ENCODE measurements at places on chromosomes 2 and 18.
A peak's percentile ranks its signal among the peaks of the same experiment; 100 is the strongest.

GRCh38 chr18:54742659-54743604 is 85.3 kb upstream of the RAB27B start:
- DNase-seq = peak; percentile 43

- no peak for DNase-seq
Measured at GRCh38 chr2:219408631-219409030, 9.5 kb upstream of the DES start.

GRCh38 chr18:33010149-33010548 is 237.3 kb upstream of the KLHL14 start:
- no peak for DNase-seq

DNA sequence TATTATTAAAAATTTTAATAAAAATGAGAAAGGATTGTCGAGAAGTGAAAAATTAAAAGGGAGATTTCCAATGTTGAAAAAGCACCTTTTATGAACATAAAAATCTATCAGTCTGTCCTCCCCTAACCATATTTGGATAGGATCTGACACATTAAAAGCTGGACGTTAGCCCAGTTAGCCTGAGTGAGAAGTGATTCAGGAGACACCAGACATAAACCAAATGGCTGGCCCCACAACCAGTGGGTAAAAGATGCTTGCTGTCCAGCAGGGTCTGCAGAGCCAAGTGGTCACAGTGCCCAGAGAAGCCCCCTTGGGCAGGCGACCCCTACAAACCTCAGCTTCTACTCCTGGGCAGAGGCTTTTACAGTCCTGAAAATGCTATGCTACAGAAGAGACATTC is 253.8 kb upstream of the LYPD1 start:
- DNase-seq = no peak

DNA sequence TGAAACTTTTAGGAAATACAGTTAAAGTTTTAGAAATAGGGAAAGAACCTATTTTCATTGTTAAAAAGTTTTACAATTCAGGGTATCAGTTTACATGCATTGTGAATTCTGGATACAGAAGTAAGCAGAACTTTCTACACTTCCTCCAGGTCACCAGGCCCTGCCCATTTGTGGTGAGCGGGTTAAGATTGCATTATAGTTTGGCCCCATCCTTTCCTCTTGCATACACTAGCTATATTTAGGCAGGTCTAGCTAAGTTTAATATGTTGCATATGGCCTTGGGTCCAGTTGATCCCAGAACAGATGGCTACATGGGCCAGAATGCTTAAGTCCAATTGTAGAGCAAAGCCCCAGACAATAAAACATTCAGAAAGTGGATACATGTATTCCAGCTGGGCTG is 4.8 kb downstream of the VWA3B start:
- DNase-seq = no peak

DNA sequence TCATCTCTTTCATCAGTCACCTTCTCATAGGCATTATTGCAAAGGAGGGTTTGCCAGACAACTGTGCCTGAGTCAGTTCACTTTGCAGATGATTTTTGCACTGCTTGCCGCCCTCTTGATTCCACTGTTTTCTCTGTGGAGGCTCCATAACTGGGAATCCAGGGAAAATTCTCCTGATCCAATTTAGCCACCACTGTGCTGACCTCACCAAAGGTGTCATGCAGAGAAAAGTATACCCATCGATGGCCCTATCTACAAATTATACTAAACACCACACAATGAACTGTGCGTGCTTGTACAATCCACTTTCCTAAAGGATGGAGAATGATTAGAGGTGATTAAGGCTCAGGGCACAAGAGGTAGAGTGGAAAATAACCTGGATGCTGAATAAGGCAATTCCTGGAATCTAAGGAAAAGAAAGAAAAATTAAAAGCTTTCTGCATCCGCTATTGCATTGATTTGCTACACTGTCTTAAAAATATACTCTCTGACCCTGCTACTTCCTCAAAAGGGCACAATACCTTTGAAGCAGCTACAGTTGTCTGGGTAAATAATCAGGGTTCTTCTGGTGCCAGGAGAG is 409.4 kb downstream of the RIT2 start:
- DNase-seq = no peak

All from epithelial cell of esophagus (primary cell).